ENCODE measurements at places on chromosomes 3 and 15. TPM values are rescaled to one million over a fixed set of nuclear protein-coding genes. Genes with fewer than 3 reads are reported as not detected.

Gene KNG1
- not detected for polyA plus RNA-seq

Gene ATP13A3
- polyA plus RNA-seq, result 16.0 TPM

Gene RASGRP1
- polyA plus RNA-seq, result 0.37 TPM

Gene DCLK3
- 1.4 TPM for polyA plus RNA-seq
